ENCODE measurements at places on chromosomes 11 and 22.

DNA sequence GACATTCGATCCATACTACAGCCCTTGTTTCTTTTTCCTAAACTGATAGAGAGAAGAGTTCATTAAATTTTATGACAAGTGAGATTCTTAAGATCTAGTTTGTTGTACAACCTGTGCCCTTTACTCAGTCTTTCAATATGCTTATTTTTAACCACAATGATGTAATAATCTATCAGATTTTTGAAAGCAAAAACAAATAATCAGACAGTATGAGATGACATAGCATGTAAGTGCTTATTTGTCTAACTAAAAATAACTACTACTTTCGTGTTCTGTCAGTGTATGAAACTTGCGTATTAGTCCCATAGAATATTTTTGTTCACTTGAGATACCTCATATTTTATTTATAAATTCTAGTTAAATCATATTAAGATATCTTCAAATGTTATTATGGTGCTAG, 33.2 kb downstream of the RAB39A start:
- no peak for DNase-seq

GRCh38 chr11:74138572-74138971, 32.2 kb downstream of the C2CD3 start:
- no peak for DNase-seq

GRCh38 chr22:30270832-30271231, 4.2 kb upstream of the OSM start:
- DNase-seq, result peak; percentile 39

GRCh38 chr11:87455180-87455579, 417.4 kb downstream of the TMEM135 start:
- DNase-seq, result no peak

- no peak for DNase-seq
Observed at GRCh38 chr22:46057246-46058090, 80.5 kb upstream of the WNT7B start.

- no peak for DNase-seq
Observed at GRCh38 chr22:47901911-47902310, 1139.5 kb downstream of the TBC1D22A start.

DNA sequence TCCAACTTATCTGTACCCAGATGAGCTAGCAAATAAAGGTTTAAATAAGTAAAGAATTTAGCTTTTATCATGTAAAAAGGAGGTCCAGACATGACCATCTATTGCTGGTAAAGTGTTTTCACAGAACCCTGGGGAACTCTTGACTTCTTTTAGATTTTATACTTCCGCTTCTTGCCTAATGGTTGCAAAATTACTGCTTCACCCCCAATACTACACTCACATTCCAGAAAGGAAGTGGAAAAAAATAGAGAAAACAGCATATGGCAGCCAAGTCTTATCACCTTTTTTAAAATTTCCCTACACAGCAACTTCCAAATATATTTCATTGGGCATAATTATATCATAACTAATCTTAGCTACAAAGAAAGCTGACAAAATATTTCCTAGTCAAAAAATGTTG, 12.1 kb downstream of the BBOX1 start:
- no peak for DNase-seq

All from CD4-positive, alpha-beta T cell treated with Interleukin-12 subunit alpha and Interleukin-12 subunit beta, for 1 hour (primary cell).